Adrenal gland (tissue), 19 donors: ENCODE measurements at places on chromosomes 13 and 19. TPM values are rescaled to one million over a fixed set of nuclear protein-coding genes. Genes with fewer than 3 reads are reported as not detected.
A peak's percentile ranks its signal among the peaks of the same experiment; 100 is the strongest.

DNA sequence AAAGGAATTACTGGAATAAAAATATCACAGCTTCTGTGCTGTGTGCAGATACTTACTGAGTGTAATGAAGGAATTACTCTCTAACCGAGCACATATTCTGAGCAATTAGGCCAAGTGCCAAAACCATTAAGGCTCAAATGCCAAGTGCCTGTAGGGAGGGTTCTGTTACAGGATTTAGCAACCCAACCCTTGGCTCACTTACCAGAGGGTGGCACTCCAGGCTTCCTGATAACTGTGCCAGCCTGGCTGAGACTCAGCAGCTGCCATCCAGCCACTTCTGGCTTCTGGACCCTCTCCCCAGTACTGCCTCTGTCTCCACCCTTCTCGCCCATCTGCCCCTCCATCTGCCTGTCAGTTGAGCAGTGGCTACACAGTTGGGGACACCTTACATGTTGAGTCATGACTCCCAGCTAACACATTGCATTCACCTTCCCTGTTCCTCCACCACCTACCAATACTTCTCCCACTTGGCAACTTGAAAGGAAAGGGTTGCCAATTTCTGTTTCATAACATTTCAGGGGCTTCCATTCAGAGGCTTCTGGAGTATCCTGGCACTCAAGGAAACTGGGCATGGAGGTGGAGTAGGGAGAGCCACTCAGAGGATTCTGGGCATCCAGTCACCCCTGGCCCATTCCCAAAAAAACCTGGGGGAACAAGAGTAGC, 110.5 kb downstream of the COG6 start:
- no peak for DNase-seq

DNA sequence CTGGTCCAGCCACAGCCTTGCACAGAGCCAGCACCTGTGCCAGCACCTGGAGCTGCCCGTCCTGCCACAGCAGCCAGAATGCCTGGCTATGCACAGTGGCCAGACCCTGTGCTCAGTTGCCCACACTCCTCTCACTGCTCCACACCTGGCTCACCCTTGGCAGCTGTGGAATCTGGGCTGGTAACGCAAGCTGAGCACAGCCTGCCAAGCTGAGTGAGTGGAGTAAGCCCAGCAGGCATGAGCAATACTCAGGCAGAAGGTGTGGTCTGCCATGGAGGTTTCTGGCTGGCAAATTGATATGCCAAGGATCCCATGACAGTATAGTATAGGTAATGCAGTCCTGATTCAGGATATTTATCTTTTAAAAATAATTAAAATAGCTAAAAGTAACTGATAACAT, 122.2 kb downstream of the PCDH9 start:
- DNase-seq, result no peak

FGF9 gene
- total RNA-seq, result 1.6 TPM

GRCh38 chr19:5628919-5629481, 6.1 kb downstream of the SAFB start:
- DNase-seq, result no peak

DNA sequence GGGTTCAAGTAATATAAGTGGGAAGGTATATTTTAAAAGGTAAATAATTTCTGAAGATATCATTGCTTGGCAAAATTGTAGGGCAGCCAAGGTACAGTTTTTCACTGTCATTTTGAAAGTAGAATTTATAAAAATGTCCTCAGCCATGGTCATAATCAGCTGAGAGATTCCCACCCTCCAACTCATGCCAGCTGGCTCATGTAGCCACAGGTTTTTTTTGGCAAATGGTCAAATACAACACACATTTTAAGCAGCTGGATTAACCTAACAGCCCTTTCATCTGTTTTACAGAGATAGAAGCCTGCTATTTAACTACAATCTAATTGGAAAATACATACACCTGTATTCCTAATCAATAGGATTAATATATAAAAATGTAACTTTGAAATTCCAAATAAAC, 619.2 kb upstream of the SGCG start:
- DNase-seq, result peak; percentile 5

DNA sequence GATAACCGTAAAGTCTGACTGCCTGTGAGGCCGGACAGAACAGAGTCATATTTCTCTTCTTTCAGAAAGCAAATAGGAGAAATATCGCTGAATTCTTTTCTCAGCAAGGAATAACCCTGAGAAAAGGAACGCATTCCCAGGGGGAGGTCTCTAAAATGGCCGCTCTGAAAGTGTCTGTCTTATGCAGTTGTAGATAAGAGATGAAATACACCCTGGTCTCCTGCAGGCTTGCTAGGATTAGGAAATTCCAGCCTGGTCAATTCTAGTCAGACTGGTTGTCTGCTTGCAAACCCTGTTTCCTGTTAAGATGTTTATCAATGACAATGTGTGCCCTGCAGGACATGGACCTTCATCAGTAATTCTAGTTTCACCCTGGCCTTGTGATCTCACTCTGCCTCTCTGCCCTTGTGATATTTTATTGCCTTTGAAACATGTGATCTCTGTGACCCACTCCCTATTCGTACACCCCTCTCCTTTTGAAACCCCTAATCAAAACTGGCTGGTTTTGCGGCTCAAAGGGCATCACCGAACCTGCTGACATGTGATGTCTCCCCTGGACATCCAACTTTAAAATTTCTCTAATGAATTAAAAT, 934.8 kb upstream of the SPRY2 start:
- no peak for DNase-seq

OLFM2 gene
- total RNA-seq, result 46.9 TPM

GRCh38 chr13:46595136-46595884, 42.3 kb downstream of the LRCH1 start:
- no peak for DNase-seq

DNA sequence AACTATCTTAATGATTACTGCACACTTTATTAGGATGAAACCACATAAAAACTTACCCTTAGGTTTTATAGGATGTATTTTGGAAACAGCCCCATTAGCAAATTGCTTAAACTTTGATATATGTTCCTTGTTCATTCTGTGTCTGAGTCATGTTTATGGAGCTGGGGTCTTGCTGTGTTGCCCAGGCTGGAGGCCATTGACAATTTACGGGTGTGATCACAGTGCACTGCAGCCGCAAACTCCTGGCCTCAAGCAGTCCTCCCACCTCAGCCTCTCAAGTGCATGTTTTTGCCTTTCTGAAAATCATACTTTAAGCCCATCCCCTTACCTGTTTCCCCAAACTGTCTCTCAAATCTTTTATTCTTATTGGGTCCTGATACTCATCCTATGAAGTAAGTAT, 5.2 kb upstream of the CHAMP1 start:
- no peak for DNase-seq
